Fibroblast of skin of back (primary cell): ENCODE measurements at places on chromosomes 12 and 14.

- DNase-seq, result peak; percentile 60
These were observed 7.0 kb upstream of the BDKRB1 start for GRCh38 chr14:96249029-96249428.

- no peak for DNase-seq
These were observed 14.8 kb upstream of the NFYB start for GRCh38 chr12:104152685-104153241.

GRCh38 chr14:65269732-65270131 is 142.8 kb upstream of the FUT8 start:
- DNase-seq, result no peak

- no peak for DNase-seq
These were observed 6.4 kb downstream of the SLC15A4 start for GRCh38 chr12:128817111-128818015.

GRCh38 chr12:91690531-91690930 is 455.1 kb downstream of the BTG1 start:
- no peak for DNase-seq

- DNase-seq, result no peak
These were observed 27.1 kb upstream of the RIMBP2 start for GRCh38 chr12:130743176-130743575.

- no peak for DNase-seq
These were observed 18.0 kb upstream of the C2CD5 start for GRCh38 chr12:22562036-22563028.

- peak; percentile 1 for DNase-seq
These were observed 35.8 kb downstream of the SPATA7 start for GRCh38 chr14:88421286-88421685.

DNA sequence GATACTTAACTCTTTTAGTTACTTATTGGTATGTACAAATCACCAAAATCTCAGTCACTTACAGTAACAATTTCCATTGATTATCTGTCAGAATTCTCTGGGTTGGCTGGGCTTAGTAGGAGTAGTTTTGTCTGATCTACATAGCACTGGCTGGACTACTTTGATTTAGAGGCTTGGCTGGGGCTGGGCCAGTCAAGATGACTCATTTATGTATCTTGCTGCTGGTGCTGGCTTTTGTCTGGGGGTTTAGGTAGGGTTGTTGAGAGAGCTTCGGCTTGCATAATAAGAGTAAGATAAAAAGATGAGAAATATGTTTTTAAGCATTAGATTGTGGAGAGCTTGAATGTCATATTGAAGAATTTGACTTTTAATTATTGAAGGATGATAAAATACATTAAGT is 1093.7 kb downstream of the SLC6A15 start:
- peak; percentile 40 for DNase-seq

- DNase-seq, result no peak
These were observed 40.6 kb downstream of the PPP1R13B start for GRCh38 chr14:103806805-103807204.

GRCh38 chr12:94458877-94459727 is 565 bp downstream of the CEP83 start:
- peak; percentile 29 for DNase-seq

DNA sequence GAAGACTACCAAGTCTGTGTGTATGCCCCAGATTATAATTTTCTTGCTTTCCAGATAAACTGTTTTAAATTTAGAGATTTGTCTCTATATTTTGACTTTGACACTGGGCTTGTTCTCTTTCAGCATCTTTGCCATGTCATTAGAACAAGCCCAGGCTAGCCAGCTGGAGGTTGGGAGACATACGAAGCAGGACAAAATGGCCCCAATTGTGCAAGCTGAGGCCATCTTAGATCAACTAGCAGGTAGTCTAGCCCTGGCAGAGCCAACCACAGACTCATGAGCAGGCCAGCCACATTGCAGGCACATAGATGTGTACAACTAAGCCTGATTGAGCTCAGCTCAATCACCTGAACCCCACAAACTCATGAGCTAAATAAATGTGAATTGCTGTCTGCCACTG is 321.4 kb downstream of the ATP23 start:
- DNase-seq, result no peak

DNA sequence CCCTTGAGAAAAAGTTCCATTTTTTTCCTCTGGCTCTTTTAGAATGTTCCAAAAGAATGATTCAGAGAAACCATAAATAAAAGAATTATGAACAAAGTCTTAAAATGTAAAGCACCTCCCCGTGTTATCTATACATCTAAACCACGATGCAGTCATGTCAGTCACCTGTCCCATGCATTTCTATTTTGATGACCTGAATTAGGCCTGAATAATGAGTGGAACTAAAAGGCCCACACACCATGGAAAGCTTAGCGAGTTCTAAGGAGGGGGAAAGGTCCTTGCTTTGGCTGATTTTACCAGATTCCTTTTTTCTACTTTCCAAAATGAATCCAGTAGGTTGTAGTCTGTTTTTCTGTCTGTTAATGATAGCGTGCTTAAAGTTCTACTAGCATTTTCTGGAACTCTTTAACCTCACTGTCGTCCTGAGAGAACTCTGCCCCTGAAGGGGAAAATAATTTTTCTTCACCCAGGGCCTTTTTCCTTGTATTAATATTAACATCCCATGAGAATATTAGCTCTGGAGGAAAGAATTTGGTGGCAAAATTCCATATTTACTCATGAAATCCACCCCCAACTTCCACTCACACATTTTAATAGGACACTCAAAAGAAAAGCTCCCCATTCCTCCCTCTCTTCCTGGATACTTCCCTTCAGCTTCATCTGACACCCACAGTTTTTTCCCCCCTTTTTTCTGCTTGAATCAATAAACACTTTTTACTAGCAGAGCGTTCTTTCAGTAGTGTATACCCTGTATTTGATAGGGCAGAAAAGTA is 266.3 kb upstream of the DIO2 start:
- peak; percentile 44 for DNase-seq

DNA sequence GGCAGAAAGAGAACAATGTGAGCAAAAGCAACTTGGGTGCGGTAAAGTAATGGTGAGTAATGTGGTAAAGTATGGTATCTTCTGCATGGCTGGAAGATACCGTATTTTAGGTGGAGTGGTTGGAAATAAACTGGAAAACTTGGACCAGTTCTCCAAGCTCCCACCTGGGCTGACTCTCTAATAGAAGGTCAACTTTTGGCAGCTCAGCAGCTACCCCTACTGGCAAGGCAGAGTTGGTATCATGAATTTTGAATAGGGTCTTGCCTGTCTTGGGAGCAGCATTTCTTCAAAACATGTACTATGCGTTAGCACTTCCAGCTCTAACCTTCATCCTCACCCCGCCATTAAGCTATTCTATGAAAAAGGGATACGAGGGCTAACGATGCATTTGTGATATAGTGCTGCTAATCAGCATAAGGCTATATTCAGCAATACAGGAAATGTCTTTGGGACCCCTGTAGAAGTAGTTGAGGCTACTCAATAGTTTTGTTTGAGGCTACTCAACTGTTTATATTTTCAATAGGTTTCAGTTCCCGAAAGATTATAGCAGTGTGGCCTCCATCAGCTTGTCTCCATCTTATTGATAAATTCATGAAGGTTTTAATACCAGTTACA is 276.3 kb upstream of the FAR2 start:
- DNase-seq, result peak; percentile 53
